ENCODE measurements at places on chromosomes 11 and 22.

- DNase-seq: no peak
Observed at GRCh38 chr11:15969281-15969680, 387.1 kb downstream of the SOX6 start.

GRCh38 chr22:42945027-42945426 is 69.9 kb downstream of the PACSIN2 start:
- no peak for DNase-seq

DNA sequence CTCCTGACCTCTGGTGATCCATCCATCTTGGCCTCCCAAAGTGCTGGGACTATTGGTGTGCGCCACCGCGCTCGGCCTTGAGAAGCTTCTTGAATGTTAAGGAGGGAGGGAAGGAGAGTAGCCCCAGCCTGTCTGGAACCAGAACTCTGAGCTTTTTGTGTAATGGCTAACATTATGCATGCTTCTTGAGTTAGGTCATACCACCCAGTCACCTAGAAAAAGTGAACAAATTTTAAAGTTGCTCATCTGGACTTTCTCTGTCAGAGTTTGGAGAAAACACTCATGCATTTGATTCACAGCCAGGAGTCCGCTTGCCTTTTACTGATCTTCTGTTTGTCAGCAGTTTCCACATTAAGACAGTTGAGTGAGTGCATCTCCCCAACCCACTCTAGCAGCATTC is 82.1 kb downstream of the PPP6R3 start:
- no peak for DNase-seq

DNA sequence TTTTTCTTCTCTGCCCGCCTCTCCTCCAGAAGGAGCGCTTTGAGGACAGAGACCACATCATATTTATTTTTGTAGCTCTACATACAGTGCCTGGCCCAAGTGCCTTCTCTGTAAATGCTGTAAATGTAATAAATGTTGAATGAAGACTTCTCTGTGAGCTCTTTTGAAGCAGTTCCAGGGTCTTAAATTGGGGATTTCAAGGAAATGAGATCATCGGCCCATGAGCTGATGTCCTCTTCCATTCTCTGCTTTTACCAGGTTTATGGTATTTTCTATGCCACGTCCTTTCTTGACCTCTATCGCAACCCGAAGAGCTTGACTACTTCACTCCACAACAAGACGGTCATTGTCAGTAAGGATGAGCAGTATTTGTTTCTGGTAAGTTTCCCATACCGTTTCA is 165.7 kb upstream of the SORL1-AS1 start:
- no peak for DNase-seq

- DNase-seq: no peak
Observed at GRCh38 chr11:3904228-3904627, 48.8 kb downstream of the STIM1 start.

DNA sequence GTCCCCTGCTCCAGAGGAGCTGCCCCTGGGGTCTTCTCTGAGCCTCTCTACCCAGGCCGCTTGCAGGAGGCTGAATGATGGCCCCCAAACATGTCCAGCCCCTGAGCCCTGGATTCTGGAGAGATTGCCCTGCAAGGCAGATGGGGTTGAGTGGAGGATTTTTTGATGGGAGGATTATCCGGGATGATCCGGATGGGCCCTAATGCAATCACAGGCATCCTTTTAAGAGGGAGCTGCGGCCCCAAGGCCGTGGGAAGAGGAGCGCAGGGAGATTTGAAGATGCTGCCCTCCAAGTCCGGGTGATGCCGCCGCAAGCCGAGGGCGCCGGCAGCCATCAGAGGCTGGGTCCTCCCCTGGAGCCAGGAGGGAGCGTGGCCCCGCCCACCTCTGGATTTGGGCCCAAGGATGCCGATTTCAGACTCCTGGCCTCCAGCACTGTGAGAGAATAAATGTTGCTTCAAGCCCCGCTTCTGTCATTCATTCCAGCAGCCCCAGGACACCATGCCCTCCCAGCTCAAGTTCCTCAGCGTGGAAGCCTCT is 66.0 kb downstream of the WNT7B start:
- DNase-seq: no peak

- no peak for DNase-seq
Observed at GRCh38 chr11:1300121-1300520, 9.3 kb downstream of the TOLLIP start.

DNA sequence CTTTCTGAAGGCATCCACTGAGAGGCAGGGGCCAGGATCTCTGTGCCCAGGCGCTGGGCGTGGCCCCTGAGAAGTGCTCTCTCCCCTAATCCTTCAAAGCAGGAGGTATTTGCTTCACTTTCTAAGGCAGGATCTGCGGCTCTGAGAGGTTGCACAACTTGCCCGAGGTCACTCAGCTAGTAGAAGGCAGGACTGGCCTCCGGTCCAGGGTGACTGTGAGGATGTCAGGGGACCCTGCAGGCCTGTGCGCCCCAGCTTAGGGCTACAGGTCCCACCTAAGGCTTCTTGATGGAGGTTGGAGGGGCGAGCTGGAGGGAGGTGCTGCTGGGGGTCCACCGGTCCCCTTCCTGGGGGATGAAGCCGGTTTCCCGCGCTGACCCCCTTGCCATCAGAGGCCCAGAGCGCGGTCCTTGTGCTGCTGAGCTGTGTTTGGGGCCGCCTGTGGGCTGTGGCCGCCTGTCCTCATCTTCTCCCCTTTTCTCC is 979 bp downstream of the SMIM38 start:
- no peak for DNase-seq

- DNase-seq: no peak
Observed at GRCh38 chr22:21992593-21993237, 10.1 kb upstream of the TOP3B start.

- DNase-seq: peak; percentile 86
Observed at GRCh38 chr22:17158568-17159503, at the start of gene HDHD5. Gene HDHD5, minus strand, starts transcription at chr22:17159277. Its CDS starts 26 bp downstream, at chr22:17159251.

- DNase-seq: no peak
Observed at GRCh38 chr11:121829159-121829643, 286.8 kb downstream of the BLID start.

DNA sequence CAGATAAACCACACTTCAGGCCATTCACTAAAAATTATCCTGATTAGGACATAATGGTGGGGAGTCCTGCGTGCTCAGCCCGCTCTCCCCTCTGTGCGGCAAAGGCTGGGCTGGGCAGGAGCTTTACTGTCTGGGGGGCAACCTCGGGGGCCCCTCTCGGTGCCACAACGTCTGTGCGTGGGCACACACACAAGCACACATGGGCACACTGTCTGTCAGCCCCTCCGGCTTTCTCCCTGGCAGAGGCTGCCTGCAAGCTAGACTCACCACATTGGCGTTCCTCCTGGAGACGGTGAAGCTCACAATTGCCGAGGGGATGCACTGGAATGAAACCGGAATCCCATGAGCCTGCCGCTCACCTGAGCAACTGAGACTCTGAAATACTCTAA is 5.2 kb downstream of the MLC1 start:
- no peak for DNase-seq

Data from activated CD8-positive, alpha-beta memory T cell treated with anti-CD3 and anti-CD28 coated beads for 4 hours (primary cell).